ENCODE measurements at places on chromosomes 1 and 21. TPM values are rescaled to one million over a fixed set of nuclear protein-coding genes. Genes with fewer than 3 reads are reported as not detected.

CRNN gene
- not detected for total RNA-seq

HES3 gene
- not detected for total RNA-seq

KIAA0040 gene
- 79.4 TPM for total RNA-seq

PER3 gene
- total RNA-seq = 2.4 TPM

FCER1G gene
- 1.3 TPM for total RNA-seq

ITGB2 gene
- 642 TPM for total RNA-seq

WNT9A gene
- total RNA-seq = 1.5 TPM

S100A9 gene
- total RNA-seq = not detected

CFHR2 gene
- total RNA-seq = not detected

EXO1 gene
- 30.1 TPM for total RNA-seq

TPR gene
- 117 TPM for total RNA-seq

S100A10 gene
- 631 TPM for total RNA-seq

All from activated CD4-positive, alpha-beta memory T cell treated with anti-CD3 and anti-CD28 coated beads, Interleukin-2, amount 10 ng/mL, durations not matched to agents 7 days and 5 days (primary cell).